ENCODE measurements at places on chromosomes 11 and 22. TPM values are rescaled to one million over a fixed set of nuclear protein-coding genes. Genes with fewer than 3 reads are reported as not detected.

Gene FOXRED2
- total RNA-seq = 26.3 TPM

Gene BEST1
- not detected for total RNA-seq

Gene MRGPRF
- not detected for total RNA-seq

Gene CDHR5
- not detected for total RNA-seq

Gene BCO2
- total RNA-seq = 0.82 TPM

Gene FAM180B
- not detected for total RNA-seq

Gene SYT12
- not detected for total RNA-seq

Gene ZNF280B
- 4.1 TPM for total RNA-seq

Gene CRYBB3
- total RNA-seq = 0.25 TPM

Gene BACE1-AS
- total RNA-seq = 4.8 TPM

Gene NRGN
- 6.7 TPM for total RNA-seq

Gene APOA4
- total RNA-seq = not detected

Gene CASP4
- 56.0 TPM for total RNA-seq

Gene PLEKHB1
- 7.3 TPM for total RNA-seq

Gene IGHMBP2
- 34.5 TPM for total RNA-seq

Gene SLC29A2
- total RNA-seq = 12.1 TPM

Gene CST6
- not detected for total RNA-seq

Gene ALDH3B2
- total RNA-seq = not detected

Gene HTR3B
- not detected for total RNA-seq

Gene RBMXL2
- not detected for total RNA-seq

Gene PKP3
- total RNA-seq = 0.50 TPM

Gene FADS2
- 46.1 TPM for total RNA-seq

Gene PRR33
- total RNA-seq = 0.08 TPM

Gene ESAM
- 0.95 TPM for total RNA-seq

Gene OR52I1
- not detected for total RNA-seq

Gene GLYATL2
- not detected for total RNA-seq

Gene CNGA4
- total RNA-seq = not detected

Gene LAYN
- total RNA-seq = 4.7 TPM

Gene GRAP2
- total RNA-seq = 42.3 TPM

Gene SNRPD3
- 208 TPM for total RNA-seq
